ENCODE measurements at places on chromosomes 2 and 18. TPM values are rescaled to one million over a fixed set of nuclear protein-coding genes. Genes with fewer than 3 reads are reported as not detected.

DNA sequence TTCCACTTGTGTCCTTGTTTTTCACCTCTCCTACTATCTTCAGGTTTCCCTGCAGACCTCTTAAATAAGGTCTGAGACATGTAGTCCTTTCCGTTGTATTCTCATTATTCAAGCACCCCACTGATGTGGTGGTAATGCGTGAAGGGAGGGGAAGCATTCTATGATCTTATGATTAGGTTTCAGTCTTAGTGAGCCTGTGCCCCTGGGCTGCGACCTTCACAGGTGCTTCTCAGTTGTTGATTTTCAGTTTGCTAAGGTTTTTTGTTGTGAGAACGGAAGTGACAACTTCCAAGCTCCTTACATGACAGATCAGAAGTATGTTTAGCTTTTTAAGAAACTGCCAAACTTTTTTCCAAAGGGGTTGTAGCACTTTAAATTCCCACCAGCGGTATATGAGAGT lies 41.3 kb downstream of the VPS54 start:
- DNase-seq: no peak

GRCh38 chr2:177380181-177380580 lies 12.4 kb upstream of the AGPS start:
- DNase-seq: no peak

- DNase-seq: no peak
Observed at GRCh38 chr2:74947703-74948102, 10.7 kb upstream of the POLE4 start.

- no peak for DNase-seq
Observed at GRCh38 chr2:191643429-191643828, 34.5 kb upstream of the NABP1 start.

DNA sequence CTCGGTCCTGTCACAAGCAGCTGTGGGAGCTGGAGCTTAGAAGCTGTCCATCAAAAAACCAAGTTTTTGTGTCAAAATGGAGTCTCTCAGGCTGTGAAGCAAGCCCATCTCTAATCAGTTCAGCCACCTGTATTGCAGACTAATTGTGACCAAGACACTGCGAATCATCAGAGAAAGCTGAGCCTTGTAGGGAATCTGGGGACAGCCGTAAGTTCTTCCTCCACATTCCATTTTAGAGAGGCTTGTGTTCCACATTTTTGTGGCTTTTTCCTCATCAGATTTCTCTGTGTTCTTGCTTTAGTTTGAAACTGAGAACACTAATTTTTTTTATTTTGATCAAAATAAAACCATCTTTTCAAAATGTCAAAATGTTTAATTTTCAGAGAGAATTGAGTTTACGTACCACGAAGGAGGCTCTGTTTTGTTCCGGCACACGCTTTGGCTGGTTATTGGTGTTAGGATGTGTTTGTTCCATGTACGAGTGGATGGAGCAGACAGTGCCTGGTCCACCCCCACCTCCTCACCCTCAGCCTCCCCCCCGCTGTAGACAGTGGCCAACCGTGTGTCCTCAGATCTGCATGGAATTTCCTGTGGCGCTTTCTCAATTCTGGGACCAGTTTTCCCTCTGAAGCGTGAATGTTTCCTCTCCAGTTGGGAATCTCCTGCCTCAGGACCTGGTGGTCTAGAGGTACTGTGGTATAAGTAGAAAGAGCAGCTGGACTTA lies 140.8 kb downstream of the AGAP1 start:
- DNase-seq: no peak

DNA sequence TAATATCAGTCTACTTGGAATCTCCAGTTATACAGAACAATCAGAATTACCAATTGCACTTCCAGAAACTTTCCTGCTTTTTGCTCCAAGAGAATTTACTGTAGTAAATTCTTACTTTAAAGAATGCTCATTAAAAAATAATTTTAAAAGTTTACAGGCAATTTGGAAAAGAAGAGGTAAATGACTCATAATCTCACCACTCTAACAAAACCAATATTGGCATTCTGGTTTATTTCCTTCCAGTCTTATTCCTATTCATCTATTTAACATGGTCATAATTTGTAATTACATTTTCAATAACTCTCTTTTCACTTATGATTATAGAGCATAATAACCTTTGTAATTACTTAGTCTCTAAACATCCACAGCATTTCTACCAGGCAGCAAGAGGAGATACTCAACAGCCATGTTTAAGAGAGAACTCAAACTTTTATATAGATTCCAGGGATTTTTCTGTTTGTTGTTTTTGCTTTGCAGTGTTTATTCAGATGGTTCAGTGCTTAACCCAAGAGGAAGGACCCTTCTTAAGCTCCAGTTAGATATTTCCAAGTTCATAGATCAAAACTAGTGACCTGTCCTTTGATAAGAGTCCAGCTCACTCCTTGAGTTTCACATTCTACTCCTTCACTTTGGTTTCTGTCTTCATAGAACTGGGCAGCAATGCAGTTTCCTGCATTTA lies 464.7 kb downstream of the TXNL1 start:
- DNase-seq: no peak

GRCh38 chr2:67938053-67938452 lies 124.8 kb downstream of the C1D start:
- no peak for DNase-seq

GRCh38 chr2:63993871-63994270 lies 25.4 kb downstream of the VPS54 start:
- DNase-seq: no peak

GRCh38 chr2:102331311-102331980 lies 20.1 kb downstream of the IL1RL1 start:
- DNase-seq: no peak

DNA sequence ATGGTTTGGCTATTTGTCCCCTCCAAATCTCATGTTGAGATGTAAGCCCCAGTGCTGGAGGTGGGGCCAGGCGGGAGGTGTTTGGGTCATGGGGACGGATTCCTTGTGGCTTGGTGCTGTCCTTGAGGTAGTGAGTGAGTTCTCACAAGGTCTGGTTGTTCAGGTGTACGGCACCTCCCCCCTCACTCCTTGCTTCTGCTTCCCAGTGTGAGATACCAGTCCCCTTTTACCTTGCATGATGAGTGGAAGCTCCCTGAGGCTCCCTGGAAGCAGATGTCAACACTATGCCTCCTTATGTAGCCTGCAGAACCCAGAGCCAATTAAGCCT lies 232.6 kb downstream of the LDLRAD4 start:
- DNase-seq: no peak

- no peak for DNase-seq
Observed at GRCh38 chr2:120812866-120813265, 77.2 kb downstream of the GLI2 start.

GRCh38 chr18:3441290-3441689 lies 8.7 kb upstream of the TGIF1 start:
- peak; percentile 57 for DNase-seq

The NCKAP5 gene
- 18.4 TPM for total RNA-seq

The SP9 gene
- 1.4 TPM for total RNA-seq

The C1QL2 gene
- total RNA-seq: not detected

The ST8SIA5 gene
- 9.0 TPM for total RNA-seq

The PPP1R1C gene
- 2.5 TPM for total RNA-seq

The CAPN13 gene
- total RNA-seq: 0.51 TPM

The EMILIN1 gene
- total RNA-seq: 82.0 TPM

The TUBA4B gene
- total RNA-seq: not detected

All from tongue (tissue), 3 donors.